ENCODE measurements at places on chromosomes 5 and 9. TPM values are rescaled to one million over a fixed set of nuclear protein-coding genes. Genes with fewer than 3 reads are reported as not detected.

DNA sequence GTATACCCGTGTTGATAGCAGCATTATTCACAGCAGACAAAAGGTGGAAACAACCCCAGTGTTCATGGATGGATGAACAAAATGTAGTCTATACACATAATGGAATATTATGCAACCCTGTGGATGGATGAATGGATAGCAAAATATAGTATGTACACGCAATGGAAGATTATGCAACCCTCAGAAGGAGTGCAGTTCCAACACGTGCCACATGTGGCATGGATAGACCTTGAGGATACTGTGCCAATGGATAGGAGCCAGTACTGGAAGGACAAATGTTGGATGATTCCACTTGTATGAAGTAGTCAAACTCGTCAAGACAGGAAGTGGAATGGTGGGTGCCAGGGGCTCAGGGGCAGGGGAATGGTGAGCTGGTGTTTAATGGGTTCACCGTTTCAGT is 44.9 kb downstream of the PLEKHG4B start:
- H3K27me3 ChIP-seq = no peaks in the 10 kb centered on the region
- peak; percentile 14 for DNase-seq
- no peaks in the 10 kb centered on the region for H3K36me3 ChIP-seq
- H3K4me1 ChIP-seq = no peaks in the 10 kb centered on the region
- no peak overlapping the region for H3K4me3 ChIP-seq
- no peak overlapping the region for H3K27ac ChIP-seq

Gene RUFY1
- 41.4 TPM for total RNA-seq

DNA sequence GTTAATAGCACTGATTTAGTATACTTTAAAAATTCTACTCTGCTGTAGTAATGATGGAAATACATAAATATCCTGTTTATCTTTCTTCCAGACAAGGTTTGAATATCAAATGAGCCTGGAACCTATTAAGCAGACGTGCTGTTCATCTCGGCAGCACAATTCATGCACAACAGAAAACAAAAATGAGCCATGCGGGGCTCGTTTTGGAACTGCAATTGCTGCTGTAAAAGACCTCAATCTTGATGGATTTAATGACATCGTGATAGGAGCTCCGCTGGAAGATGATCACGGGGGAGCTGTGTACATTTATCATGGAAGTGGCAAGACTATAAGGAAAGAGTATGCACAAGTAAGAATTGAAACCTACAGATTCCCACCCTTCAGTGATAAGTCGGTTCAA is 79.1 kb upstream of the ITGA2 start:
- no peaks in the 10 kb centered on the region for H3K36me3 ChIP-seq
- no peak overlapping the region for H3K27ac ChIP-seq
- H3K4me3 ChIP-seq = no peak overlapping the region
- H3K4me1 ChIP-seq = no peaks in the 10 kb centered on the region

DNA sequence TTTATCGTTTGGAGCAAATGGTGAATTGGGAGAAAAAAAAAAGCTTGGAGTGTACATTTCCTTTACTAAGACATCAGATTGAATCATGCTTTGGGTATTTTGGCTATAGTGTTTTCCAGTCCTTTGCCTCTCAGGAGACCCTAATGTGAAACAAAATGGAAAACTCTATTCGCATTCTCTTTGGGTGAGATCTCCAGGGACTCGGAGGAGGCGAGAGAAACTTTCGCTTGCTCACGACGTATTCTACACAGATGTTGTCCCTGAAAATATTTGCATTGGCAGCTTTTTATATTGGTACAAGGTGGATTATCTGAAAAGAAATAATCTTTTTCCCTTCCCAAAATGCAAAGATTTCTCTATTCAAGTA is 1240.1 kb upstream of the WWC1 start:
- no peaks in the 10 kb centered on the region for H3K36me3 ChIP-seq
- no peak overlapping the region for H3K27ac ChIP-seq
- DNase-seq = no peak
- H3K4me3 ChIP-seq = no peak overlapping the region
- no peaks in the 10 kb centered on the region for H3K4me1 ChIP-seq

DNA sequence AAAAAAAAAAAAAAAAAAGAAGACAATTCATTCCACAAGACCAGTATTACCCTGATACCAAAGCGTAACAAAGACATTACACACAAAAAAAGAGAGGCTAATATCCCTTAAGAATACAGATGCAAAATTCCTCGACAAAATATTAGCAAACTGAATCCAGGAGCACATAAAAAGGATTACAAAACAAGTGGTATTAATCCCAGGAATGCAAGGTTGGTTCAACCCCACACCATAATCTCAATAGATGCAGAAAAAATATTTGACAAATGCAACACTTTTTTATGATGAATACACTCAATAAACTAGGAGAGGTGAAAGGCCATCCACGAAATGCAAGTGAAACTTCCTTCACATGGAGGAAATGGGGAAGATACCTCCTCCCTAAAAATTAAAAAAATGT is 80.1 kb upstream of the TLR4 start:
- H3K27ac ChIP-seq = no peak overlapping the region
- peaks cover 5% of the 10 kb centered on the region for H3K27me3 ChIP-seq
- no peak for DNase-seq
- H3K4me1 ChIP-seq = no peaks in the 10 kb centered on the region

Gene ADAMTS13
- 1.3 TPM for total RNA-seq

GRCh38 chr5:75192804-75193203 is 43.9 kb downstream of the ANKRD31 start:
- no peak overlapping the region for H3K4me3 ChIP-seq
- no peak overlapping the region for H3K27ac ChIP-seq
- DNase-seq = no peak
- H3K27me3 ChIP-seq = peaks cover 25% of the 10 kb centered on the region

DNA sequence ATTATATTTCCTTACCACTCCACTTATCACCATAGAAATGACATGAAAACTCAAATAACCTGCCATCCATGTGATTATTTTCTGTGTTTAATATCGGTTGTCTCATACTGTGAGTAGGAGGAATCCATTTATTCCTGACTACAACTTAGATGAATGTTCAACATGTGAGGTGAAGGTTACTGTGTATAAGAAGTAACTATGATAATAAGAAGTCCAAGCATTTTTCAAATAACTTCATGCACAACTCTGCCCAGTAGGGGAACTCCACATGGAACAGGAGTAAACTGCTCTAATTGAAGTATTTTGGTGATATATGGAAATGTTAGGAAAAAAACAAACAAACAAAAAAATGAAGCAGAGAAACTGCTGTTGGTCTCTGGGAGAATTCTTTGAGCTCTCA is 447.5 kb upstream of the GRIN3A start:
- no peak for DNase-seq
- no peaks in the 10 kb centered on the region for H3K4me1 ChIP-seq
- H3K36me3 ChIP-seq = no peaks in the 10 kb centered on the region
- no peak overlapping the region for H3K27ac ChIP-seq
- no peak overlapping the region for H3K4me3 ChIP-seq

Measured in A673 (cell line).